ENCODE measurements at places on chromosomes 2 and 18.

GRCh38 chr2:53510401-53510800, 257.2 kb upstream of the CHAC2 start:
- no peak overlapping the region for H3K27ac ChIP-seq
- no peak overlapping the region for H3K4me3 ChIP-seq
- H3K4me1 ChIP-seq: no peaks in the 10 kb centered on the region
- DNase-seq: no peak
- H3K27me3 ChIP-seq: no peaks in the 10 kb centered on the region

DNA sequence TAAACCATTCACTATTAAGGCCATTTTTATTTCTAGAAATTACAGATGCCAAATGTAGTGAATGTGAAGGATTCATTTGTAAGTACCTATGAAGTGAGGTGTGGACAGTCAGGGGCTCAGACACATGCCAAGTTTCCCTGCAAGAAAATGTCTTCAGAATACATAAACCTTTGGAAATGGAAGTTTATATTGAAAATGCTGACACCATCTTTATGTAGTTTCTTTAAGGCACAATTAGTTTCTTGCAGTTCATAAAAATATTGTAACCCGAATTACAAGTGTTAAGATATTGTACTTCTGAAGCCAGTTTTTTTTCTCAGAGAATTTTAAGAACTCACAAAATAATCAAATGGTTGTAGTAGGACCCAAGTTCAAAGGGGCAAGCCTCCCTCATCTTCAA, 66.1 kb upstream of the LYPD1 start:
- no peak overlapping the region for H3K4me3 ChIP-seq
- no peak for DNase-seq
- H3K27me3 ChIP-seq: no peaks in the 10 kb centered on the region
- no peaks in the 10 kb centered on the region for H3K36me3 ChIP-seq
- H3K27ac ChIP-seq: no peak overlapping the region
- no peaks in the 10 kb centered on the region for H3K4me1 ChIP-seq

DNA sequence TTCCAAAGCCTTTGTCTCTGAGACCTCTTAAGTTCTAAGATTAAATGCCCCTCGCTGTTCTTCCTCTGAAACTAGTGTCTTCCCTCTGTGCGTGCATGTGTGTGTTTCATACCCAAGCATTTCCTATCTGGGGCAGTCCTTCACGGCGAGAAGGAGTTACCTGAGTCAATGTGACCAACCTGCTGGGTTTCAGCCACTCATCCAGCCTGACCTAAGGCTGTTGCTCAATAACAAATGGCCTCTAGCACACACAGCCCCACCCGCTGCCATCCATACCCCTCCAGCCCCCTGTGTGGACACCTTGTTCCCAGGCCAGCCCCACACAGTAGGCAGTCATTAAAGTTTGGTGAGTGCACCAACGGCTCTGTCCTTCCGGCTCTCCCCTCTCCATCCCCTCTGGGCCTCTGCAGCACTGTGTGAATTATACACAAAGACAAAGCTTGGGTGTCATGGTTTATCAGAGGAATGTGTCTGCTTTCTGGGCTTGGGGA, 53.8 kb upstream of the FOSL2 start:
- no peaks in the 10 kb centered on the region for H3K36me3 ChIP-seq
- H3K27ac ChIP-seq: peak overlapping the region; percentile 62
- no peaks in the 10 kb centered on the region for H3K27me3 ChIP-seq
- DNase-seq: peak; percentile 57
- peaks cover 54% of the 10 kb centered on the region for H3K4me1 ChIP-seq

GRCh38 chr2:134369220-134369902, 115.5 kb downstream of the MGAT5 start:
- H3K27me3 ChIP-seq: no peaks in the 10 kb centered on the region
- no peak overlapping the region for H3K4me3 ChIP-seq
- peaks cover 24% of the 10 kb centered on the region for H3K4me1 ChIP-seq
- no peak overlapping the region for H3K27ac ChIP-seq
- H3K36me3 ChIP-seq: no peaks in the 10 kb centered on the region

DNA sequence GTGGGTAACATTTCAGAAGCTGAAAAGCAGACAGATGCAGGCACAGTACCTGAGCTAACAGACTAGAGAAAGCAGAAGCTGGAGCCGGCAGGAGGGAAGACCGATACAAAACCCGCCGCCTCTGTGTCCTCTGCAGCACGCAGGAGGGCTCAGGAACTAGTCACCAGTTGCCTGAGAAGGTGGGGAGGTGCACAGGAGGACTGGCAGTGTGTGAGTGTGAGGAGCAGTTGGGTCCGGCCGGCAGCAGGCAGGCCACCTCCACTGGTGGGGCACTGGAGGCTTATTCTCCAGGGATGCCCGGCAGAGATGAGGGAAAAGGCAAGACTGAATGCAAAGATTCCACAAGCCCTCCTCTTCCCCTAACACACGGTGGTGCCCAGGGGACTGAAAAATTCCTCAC, 18.2 kb downstream of the ERCC3 start:
- DNase-seq: no peak
- H3K27me3 ChIP-seq: no peaks in the 10 kb centered on the region
- no peak overlapping the region for H3K4me3 ChIP-seq
- H3K36me3 ChIP-seq: peaks cover 18% of the 10 kb centered on the region

DNA sequence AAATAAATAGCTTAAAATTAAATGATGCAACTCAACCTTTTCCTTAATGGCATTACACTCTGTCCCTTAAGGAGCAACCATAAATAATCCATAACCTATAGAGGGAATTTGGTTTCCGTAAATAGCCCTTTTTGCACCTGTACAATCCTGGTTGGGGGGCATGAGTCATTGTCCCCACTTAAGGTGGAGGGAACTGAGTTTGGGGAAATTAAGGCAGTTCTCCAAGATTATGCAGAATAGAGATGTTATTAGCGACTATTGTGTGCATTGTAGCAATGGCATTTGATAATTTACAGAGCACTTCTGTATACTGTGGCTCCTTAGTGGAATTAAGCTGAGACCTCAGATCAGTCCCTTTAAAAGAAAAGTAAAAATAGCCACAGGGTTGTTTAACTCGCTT, 6.6 kb downstream of the MYCN start:
- no peak overlapping the region for H3K4me3 ChIP-seq
- no peak overlapping the region for H3K27ac ChIP-seq
- H3K36me3 ChIP-seq: no peaks in the 10 kb centered on the region

DNA sequence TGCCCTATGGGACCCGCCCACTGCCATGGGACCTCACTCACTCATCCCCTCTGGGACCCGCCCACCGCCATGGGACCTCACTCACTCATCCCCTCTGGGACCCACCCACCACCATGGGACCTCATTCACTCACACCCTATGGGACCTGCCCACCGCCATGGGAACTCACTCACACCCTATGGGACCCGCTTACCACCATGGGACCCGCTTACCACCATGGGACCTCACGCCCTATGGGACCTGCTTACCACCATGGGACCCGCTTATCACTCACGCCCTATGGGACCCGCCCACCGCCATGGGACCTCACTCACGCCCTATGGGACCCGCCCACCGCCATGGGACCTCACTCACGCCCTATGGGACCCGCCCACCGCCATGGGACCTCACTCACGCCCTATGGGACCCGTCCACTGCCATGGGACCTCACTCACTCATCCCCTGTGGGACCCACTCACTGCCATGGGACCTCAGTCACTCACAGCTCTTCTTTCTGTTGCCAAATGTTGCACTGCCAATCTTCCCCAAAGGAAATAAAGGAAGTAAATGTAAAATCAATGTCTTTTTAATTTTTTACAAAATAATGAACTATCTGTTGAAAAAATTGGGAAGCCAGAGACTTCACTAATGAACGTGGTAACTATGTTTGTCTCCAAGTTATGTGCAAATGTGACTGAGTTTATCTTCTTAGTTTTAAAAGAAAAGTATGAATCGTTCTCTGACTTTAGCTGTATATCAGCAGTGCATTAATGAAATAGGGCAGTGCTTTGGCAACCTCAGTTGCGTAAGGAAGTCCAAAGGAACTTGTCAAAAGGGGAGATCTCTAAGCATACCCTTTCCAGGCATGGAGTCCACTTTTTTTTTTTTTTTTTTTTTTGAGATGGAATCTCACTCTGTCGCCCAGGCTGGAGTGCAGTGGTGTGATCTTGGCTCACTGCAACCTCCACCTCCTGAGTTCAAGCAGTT, 101.5 kb upstream of the MGAT5 start:
- no peaks in the 10 kb centered on the region for H3K4me1 ChIP-seq
- no peak for DNase-seq
- H3K27me3 ChIP-seq: no peaks in the 10 kb centered on the region
- H3K27ac ChIP-seq: no peak overlapping the region

GRCh38 chr2:220129391-220129790, 502.0 kb downstream of the SLC4A3 start:
- H3K36me3 ChIP-seq: no peaks in the 10 kb centered on the region
- no peak overlapping the region for H3K27ac ChIP-seq
- no peak for DNase-seq
- H3K4me1 ChIP-seq: no peaks in the 10 kb centered on the region
- no peaks in the 10 kb centered on the region for H3K27me3 ChIP-seq
